ENCODE measurements at places on chromosomes 4 and X.

- no peak for DNase-seq
Observed at GRCh38 chr4:78518561-78518960, 33.0 kb upstream of the ANXA3 start.

GRCh38 chrX:24838629-24839028 lies 144.9 kb downstream of the POLA1 start:
- DNase-seq, result no peak

DNA sequence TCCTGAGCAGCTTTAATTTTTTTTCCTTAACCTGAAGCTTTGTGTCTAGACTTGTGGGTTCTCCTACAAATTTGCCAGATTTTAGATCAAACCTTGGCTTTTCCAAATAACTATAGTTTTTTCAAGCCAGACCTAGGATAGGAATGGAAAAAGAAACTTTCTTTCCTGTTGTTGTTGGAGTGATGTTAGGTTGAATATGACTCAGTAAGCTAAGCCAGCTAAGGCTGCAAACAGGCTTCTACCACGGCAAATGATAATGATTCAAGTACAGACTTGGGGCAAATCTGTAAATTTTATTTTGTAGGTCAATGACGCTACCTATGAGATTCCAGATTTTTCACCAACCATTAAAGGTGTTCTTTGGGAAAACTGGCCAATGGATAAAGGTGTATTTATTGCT lies 45.6 kb downstream of the WDR19 start:
- no peak for DNase-seq

DNA sequence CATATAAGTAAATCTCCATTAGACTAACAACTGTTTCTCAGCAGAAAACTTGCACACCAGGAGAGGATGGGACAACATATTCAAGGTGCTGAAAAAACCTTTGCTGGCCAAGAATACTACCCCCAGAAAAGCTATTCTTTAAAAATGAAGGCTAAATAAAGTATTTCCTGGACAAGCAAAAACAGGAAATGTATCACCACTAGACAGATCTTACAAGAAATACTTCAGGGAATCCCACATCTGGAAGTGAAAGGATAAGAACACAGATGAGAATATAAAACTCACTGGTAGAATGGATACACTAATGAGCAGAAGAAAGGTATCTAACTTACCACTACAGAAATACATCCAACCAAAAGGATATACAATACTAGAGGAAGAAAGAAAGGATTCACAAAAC lies 27.0 kb upstream of the ADH1C start:
- DNase-seq, result no peak

GRCh38 chr4:24428850-24429249 lies 155.5 kb downstream of the DHX15 start:
- no peak for DNase-seq

DNA sequence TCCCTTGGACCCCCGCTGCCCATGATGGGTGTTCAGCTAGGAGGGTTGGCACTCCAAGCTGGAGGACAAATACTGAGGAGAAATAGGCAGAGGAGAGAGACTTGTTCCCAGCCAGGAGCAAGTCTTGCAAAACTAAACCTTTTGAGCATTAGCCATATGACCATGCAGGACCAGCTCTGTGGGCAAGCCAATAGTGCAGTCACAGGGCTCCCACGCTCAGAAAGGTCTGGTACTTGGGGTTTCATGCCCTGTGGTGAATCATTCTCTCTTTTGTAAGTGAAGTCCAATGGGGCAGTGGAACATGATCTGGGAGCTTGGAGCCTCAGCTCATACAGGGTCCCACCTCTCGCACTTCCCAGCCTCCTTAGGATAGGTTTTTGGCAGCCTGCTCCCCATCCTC lies 300.9 kb downstream of the BCOR start:
- DNase-seq, result no peak

- DNase-seq, result no peak
Observed at GRCh38 chr4:104416725-104417356, 77.9 kb downstream of the CXXC4 start.

DNA sequence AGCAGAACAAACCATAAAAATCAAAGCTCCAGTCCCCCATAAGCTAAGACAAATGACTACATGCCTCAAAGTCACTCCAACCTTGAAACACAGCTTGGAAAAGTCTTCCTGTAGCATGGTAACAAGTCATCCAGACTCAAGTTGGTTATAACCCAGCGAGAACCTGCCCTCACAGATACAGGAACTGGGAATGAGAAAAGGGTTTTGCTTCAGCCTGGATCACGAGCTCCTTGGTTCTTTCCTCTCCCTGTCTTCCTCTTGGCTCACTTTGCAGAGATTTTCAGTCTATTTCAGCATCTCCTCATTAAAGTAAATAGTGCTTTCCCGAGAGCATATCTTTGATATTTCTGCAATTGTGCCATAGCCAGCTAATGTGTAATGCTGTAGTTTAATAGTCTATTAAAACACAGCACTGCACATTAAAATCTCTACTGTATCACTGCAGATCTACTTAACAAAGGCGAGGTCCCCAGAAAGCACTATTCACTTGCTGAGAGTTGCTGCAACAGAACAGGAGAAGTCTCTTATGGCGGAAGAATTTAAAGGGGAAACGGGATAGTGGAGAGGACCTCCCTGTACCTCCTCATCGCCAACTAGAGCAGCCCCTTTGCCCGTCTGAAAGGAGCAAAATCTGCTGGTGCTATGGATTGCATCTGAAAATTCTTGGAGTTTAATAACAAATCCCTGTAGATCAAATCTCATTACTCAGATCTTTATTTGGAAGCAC lies 249.3 kb upstream of the GATB start:
- DNase-seq, result no peak

GRCh38 chrX:117713411-117713810 lies 403.2 kb downstream of the KLHL13 start:
- no peak for DNase-seq

- no peak for DNase-seq
Observed at GRCh38 chrX:20412871-20413486, 146.3 kb upstream of the RPS6KA3 start.

DNA sequence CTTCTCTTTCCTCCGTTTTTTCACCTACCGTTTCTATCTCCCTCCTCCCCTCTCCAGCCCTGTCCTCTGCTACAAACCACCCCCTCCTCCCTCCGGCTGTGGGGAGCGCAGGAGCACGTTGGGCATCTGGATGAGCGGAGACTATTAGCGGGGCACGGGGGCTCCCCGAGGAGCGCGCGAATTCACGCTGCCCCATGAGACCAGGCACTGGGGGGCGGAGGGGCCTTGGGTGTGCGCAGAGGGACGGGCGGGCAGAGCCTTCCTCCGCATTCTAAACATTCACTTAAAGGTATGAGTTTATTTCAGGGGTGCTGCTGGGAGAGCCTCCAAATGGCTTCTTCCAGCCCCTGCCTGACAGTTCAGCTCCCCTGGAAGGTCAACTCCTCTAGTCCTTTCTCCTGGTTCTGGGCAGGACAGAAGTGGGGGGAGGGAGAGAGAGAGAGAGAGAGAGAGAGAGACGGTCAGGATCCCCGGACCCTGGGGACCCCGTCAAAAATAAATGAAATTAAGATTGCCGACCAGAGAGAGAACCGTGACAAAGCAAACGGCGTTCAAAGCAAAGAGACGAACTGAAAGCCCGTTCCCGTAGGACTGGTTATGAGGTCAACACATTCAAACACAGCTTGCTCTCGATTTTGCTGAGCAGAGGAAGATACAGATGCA lies 5.0 kb downstream of the SHOX start:
- no peak for DNase-seq

- DNase-seq, result no peak
Observed at GRCh38 chr4:38368613-38369012, 295.4 kb upstream of the KLF3 start.

GRCh38 chrX:81957900-81958545 lies 756.1 kb downstream of the SH3BGRL start:
- DNase-seq, result no peak

DNA sequence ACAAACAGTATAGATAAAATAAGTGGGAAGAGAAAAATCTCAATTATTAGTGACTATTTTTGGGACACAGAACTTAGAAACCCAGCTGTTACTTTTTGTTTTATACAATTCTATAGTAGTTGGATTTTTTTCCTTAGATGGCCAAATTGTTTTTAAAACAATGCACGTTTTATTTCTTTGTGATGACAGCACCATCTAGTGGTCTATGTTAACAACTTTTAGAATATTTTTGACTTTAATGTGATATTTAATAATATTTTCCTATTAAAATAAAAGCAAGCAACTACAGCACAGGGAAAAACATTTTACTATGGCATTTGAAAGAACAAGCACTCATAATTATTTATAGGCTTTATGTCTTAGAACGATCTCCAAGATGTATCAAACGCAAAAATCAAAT lies 5.6 kb upstream of the SMIM31 start:
- DNase-seq, result no peak

DNA sequence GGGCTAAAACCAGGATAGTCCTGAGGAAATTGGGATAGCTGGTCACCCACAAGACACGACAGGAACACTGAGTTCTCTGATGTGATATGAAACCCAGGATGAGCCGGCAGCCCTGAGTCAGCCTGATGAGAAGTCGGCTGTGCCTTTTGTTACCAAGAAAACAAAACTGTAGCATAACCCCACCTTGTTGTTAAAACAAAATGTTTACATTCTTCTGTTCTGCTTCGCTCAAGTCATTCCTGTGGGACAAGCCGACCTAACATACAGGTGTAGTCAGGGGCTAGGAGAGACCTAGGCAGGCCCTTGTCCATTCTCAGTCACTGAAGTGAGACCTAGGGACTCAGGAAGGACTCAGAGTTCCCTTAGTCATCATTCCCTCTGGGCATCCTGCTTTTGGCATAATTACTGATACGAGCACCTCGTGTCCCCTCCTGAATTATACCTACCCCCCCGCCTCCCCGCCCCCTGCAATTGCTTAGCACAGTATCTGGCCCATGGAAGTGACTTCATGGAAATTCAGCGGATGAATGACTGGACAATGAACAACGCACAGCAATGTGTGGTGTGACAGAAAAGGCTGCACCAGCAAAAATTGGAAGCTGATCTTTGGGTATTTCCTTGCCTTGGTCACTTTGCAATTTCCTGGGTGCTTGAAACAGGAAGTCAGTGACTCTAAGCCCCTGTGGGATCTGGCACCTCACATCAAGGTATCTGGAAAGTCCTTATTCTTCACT lies 31.9 kb upstream of the TLR2 start:
- DNase-seq, result no peak

DNA sequence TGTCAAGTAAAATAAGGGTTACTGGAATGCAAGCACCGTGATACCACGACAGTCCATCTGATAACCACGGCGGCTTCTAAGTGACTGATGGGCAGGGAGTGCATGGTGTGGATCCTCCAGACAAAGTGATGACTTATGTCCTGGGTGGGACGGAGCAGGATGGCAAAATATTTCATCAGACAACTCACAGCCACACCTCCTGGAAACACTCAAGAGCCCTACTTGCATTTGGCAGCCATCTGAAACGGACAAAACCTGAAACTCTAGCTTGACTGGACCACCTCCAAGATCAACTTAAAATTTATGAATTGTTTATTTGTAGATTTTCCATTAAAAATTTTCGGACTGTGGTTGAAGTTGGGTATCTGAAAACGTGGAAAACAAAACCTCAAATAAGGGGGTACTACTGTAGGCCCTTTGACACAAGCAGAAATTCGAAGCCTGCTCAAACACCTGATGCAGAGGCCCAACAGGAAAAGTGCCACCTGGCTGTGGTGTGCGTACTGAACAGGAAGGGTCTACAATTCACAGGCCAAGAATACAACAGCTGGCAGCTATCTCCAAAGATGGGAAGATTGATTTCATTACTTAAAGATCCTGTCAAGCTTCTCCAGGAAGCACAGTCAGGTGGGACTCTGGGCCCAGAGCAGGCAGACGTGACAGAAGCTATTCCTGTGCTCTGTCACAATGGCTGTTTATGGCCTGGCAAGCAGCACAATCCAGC lies 26.0 kb downstream of the LRIT3 start:
- no peak for DNase-seq

- DNase-seq, result no peak
Observed at GRCh38 chr4:103097112-103097511, 2.5 kb downstream of the BDH2 start.

- DNase-seq, result no peak
Observed at GRCh38 chr4:38860788-38861424, 4.3 kb upstream of the TLR6 start.

DNA sequence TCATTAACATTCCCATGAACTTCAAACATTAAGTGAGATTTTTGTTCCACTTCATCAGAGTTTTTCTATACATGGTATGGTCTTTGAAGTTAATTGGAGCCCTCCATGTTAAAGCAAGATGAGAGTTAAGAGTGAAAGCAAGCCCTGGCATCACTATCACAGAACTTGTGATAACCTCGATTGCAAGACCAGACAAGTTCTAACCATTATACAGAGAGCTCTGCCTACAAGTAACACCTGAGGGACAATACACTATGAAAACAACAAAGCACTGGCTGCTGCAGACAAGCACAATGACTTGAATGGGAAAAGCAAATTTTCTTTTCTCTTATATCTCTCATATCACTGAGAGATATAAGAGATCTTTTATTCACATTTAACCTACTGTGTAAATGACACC lies 126.6 kb upstream of the GYPA start:
- no peak for DNase-seq

- DNase-seq, result no peak
Observed at GRCh38 chr4:93199492-93199891, 629.1 kb upstream of the ATOH1 start.

All from SIG-M5 (cell line).